ENCODE measurements at places on chromosomes 4 and X. TPM values are rescaled to one million over a fixed set of nuclear protein-coding genes. Genes with fewer than 3 reads are reported as not detected.
A peak's percentile ranks its signal among the peaks of the same experiment; 100 is the strongest.

Gene FATE1
- not detected for polyA plus RNA-seq

DNA sequence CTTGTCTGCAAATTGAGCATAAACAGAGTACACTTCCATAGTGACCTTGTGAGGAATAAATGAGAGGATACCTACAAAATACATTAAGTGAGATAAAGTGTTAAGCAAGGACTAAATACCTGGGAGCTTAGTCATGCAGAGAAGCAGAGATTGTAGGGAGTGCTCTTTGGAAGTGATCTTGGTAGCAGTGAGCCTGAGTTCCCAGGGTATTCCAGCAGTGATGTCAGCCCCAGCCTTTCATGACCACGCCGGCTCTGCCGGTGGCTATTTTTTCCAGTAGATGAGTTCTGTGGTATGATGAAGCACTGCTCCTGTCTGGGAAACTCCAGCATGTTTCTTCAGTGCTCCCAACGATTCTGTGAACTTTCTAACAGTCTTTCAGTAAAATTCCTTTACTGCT is 391.5 kb upstream of the IGFBP7 start:
- no peak for DNase-seq

GRCh38 chr4:52196606-52197130 is 145.6 kb downstream of the SPATA18 start:
- DNase-seq, result no peak

Gene FGFRL1
- 33.4 TPM for polyA plus RNA-seq

Gene CXorf65
- polyA plus RNA-seq, result not detected

DNA sequence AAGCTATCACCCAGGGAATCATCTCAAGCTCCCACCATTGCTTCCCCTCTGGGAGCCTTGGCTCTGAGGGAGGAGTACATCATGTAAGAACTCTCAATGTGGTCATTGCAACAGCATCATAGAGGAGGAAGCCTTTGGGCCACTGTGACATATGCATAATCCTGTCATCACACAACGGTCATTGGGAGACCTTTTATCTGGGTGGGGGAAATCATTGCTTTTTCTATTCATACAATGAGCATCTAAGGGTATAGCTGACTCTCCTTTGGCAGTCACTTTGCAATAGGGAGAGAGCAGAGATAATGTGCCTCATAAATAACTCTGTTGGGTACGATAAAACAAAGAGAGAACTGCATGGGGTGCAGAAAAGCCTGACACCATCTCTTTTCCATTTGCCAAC is 155.2 kb upstream of the KCNIP4 start:
- no peak for DNase-seq

Gene PIR
- polyA plus RNA-seq, result 5.9 TPM

Gene GPR50
- not detected for polyA plus RNA-seq

GRCh38 chr4:169052594-169052945 is 42.5 kb upstream of the CBR4 start:
- DNase-seq, result no peak

Gene IDH3G
- polyA plus RNA-seq, result 77.2 TPM

GRCh38 chr4:182420189-182420588 is 177.0 kb downstream of the TENM3 start:
- no peak for DNase-seq

Gene HELT
- polyA plus RNA-seq, result not detected

GRCh38 chr4:41734371-41734770 is 14.2 kb downstream of the PHOX2B start:
- DNase-seq, result no peak

Gene F8A2
- not detected for polyA plus RNA-seq

DNA sequence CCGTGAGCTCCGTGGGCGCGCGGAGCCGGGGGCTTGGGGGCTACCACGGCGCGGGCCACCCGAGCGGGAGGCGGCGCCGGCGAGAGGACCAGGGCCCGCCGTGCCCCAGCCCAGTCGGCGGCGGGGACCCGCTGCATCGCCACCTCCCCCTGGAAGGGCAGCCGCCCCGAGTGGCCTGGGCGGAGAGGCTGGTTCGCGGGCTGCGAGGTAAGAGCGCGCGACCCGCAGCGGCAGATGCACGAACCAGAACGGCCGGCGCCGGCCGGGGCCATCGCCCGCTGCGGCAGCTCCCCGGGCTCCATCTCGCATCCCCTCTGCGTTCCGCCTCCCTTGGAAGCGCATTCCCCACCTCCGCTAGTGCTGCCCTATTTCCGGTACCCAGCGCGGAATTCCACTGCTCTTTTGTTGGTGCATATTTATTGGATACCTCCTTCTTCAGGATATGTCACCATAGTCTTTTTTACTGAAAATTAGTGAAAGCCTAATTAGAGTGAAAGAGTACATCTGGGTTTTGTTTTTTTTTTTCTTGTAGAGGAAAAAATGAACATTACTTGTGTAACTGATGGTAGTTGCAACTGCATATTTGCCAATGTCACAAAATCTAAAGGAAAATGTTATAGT is 797 bp downstream of the PKD2 start:
- DNase-seq, result no peak

Gene ACTRT1
- not detected for polyA plus RNA-seq

Gene DMP1
- not detected for polyA plus RNA-seq

Gene ENPEP
- 220 TPM for polyA plus RNA-seq

Gene HDX
- polyA plus RNA-seq, result 6.6 TPM

DNA sequence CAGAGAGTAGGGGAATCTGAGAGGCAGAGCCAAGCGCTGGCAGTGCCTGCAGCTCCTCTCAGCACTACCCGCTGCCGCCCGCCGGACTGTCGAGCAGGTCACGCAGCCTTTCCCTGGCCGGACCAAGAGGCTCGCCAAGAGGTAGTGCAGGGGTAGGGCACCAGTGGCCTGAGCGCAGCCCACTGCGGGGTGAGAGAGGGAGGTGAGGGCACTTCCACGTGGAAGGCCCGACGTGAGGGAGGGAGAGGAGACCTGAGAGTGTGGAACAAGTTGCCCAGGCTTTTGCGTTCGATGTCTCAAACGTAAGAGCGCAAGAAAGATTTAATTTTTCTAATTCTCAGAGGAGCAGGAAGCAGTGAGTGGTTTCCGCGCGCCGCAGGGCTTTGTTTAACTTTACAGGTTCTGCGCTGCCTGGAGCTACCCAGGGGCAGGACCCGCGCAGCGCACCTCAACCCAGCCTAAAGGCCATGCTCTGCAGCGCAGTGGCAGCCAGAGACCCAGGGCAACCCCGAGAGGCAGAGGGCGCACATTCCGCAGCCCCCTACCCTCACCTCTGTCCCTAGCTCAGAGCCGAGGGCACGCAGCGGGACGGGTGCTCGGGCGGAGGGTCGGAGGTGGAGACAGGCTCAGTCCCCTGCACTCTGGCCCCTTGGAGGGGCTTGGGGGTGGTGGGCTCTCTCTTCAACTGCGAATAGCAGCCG is 14.9 kb downstream of the ARHGAP36 start:
- no peak for DNase-seq

- no peak for DNase-seq
Measured at GRCh38 chrX:13669246-13669737, 16.4 kb downstream of the TCEANC start.

Gene NUDT6
- 14.5 TPM for polyA plus RNA-seq

Gene SHISA3
- 95.8 TPM for polyA plus RNA-seq

DNA sequence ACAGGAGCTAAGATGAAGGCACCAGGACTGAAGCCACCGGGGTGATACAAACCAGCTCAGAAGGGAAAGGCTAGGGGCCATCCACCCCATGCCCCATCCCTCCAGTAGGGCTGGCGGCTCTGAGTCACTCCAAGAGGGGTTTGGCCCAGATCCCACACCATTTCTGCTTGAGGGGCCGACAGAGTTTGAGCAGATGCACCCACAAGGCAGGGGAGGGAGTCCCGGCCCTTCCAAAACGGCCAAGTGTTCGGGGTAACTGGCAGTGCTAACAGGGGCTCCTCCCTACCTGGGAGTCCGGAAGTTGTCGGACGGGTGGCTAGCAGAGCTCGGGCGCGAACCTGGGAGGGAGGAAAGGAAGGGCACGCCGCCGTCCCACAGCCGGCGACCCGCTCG is 412 bp downstream of the SLC10A3 start:
- no peak for DNase-seq

GRCh38 chr4:22695917-22696316 is 3.2 kb downstream of the GBA3 start:
- DNase-seq, result peak; percentile 18

- no peak for DNase-seq
Measured at GRCh38 chrX:57178605-57179004, 41.4 kb upstream of the SPIN2A start.

DNA sequence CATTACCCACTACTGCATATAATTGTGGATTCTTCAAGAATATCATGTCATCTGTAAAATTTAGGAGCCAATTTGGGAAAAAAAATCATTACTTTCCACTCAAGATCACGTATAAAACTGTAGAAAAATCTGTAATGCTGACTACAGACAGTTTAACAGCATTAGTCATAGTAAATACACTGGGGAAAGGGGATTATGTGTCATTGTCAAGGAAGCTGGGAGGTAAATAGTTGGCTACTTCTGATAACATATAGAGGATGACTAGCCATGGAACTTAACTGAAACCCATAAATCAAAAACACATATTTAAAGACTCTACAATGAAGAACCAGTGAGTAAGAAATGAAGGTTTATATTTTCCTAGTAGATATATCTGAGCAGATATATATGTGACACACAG is 1666.4 kb upstream of the IGFBP7 start:
- DNase-seq, result no peak

- DNase-seq, result no peak
Measured at GRCh38 chrX:47168495-47169073, 23.6 kb downstream of the RBM10 start.

Gene NHS
- polyA plus RNA-seq, result 14.0 TPM

GRCh38 chrX:72475952-72476668 is 96.5 kb downstream of the HDAC8 start:
- no peak for DNase-seq

Gene RENBP
- 13.9 TPM for polyA plus RNA-seq

GRCh38 chr4:147160908-147161513 is 215.3 kb upstream of the TTC29 start:
- no peak for DNase-seq

Gene RASSF6
- polyA plus RNA-seq, result 6.3 TPM

DNA sequence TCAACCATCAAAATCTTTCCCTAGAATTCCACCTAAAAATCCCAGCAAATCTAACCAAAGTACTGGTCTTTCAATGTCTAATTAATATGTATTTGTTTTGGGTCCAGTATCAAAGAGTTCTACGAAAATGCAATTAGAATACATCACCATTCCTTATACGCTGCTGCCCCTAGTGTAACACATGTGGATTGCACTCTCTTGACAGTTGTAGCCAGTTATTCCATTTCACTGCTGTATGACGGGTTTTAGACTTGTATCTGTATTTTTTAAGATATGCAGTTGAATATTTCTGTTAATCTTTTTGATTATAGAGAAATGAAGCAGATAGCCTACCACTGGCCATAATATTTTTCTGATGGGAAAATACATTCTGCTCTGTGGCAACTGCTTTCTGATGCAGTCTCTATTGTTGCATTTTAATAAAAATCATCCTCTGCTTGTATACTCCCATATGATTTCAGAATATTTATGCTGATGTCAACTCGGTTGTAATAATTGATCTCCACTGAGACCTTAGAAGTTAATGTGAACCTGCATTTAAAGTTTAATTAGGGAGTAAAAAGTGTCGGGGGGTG is 17.1 kb upstream of the PAGE2B start:
- no peak for DNase-seq

Gene KLF3
- polyA plus RNA-seq, result 64.9 TPM
